ENCODE measurements at places on chromosomes 12 and 14.
A peak's percentile ranks its signal among the peaks of the same experiment; 100 is the strongest.

GRCh38 chr12:116313194-116313927 lies 35.9 kb upstream of the MED13L start:
- DNase-seq = no peak

DNA sequence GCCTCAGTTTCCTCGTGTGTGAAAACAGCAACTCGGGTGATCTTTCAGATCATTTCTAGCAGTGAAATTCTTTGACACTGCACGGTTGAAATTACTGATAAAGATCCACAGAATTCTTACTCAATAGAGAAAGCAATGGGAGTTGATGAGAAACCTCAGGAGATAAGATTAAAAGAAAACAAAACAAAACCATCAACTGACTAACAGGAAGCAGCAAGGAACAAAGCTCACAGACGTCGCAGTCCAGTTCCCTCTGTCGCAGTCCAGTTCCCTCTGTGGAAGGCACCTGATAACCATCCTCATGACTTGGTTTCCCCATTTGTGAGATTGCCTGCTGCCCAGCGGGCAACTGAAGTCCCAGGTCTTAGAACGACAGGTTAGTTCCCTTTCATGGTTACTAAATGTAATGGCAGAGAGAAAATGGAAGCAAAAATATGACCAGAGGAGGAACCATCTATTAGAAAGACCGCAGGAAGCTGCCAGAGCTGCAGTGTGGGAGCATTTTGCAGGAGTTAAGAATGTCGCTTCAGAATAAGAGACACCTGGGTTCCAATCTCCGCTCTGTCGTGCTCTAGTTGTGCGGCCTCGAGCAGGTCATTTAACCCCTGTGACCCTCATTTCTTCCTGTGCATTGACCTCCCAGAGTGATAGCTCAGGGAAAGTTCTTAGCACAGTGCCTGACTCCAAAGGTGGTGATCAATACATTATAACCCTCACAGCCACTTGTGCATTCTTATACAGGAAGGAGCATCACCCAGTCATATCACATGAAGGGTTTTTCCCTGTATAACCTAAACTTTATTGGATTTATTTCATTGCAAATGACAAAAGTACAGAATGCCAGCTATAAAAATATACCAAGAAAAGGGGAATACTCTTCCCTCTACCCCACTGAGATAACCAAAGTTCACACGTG lies 5.1 kb upstream of the MED13L start:
- DNase-seq = no peak

DNA sequence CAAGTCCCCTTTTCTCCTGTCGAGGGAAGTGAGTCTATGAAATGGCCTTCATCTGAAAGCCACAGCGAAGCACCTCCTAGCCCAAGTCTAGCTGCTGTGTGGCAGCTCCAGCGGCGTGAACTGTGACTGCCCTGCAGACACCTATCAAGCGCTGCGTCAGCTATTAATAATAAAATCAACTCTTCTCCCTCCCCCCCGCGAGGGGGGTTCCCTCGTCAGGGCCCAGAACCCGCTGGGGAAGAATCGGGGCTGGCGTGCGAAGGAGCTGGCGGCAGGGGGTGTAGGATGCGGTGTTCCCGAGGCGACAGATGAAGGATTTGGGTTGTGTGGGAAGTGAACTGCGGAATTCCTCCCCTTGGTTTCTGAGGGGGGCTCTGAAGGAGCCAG lies 662 bp upstream of the ATP2A2 start:
- peak; percentile 71 for DNase-seq

GRCh38 chr14:60658909-60659585 lies 9.8 kb upstream of the SIX1 start:
- no peak for DNase-seq

GRCh38 chr12:32989705-32990104 lies 93.1 kb upstream of the PKP2 start:
- DNase-seq = no peak

DNA sequence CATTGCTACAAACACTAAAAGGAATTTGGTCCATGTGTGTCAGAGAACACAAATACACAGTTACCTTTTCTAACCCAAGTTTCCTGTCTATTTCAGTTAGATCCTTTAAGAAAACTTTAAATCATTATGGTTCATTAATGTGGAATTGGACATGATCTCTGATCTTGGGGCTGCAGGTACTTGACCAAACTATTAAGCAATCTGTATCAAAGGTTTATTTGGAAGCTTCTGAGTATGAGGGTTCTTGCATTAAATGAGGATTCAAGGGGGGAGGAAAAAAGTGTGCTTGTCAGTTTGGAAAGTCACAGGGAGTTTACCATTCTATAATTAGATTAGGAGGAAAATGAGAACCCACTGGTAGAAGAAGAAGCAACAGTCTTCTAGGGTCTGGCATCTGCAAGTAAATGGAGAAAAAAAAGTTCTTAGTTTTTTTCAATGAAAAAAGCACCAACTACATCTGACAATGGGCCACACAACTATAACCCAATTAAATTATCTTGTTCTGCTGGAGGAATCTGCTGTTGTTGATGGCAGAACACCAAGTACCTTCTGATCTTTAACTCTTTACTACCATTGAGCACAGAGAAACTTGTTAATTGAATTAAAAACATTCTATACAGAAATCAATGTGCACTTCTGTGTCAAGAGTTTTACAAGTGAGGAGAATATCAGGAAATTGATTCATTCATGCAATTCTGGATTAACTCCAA lies 17.5 kb downstream of the GTSF1 start:
- DNase-seq = no peak

DNA sequence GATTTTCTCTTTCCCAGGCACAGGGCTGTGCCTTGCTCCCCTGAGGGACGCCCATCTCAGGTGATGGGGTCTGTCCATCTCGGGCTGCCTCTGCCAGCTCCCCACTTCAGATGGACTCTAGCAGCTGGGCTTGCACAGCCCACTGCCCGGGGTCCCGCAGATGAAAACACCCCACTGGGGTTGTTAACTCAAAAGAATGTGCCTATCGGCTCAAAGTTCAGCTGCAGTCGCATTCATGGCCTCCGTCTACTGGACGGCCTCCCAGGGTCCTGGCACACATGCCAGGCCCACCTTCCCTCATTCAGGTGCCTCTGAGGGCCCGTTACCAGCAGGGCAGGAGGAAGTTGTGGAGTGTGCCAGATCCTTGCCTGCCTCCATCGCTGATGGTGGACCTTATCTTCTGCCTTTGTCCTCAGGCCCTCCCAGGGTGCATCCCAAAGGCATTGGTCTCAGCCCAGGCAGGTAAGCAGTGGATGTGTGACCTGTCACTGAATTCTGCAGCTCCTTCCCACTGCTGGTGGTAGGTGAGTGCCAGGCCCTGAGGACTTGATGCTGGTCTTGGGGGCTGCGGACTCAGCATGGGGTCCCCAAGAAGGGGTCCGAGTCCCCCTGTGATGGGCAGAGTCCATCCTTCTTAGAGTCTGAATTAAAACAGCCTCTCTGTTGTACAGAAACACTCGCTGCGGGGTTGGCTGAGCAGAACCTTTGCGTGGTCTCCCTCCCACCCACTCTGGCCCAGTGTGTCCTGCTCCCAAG lies 324.6 kb upstream of the DIO3 start:
- DNase-seq = no peak

- DNase-seq = no peak
Measured at GRCh38 chr12:114692186-114693058, 8.4 kb upstream of the TBX3 start.

DNA sequence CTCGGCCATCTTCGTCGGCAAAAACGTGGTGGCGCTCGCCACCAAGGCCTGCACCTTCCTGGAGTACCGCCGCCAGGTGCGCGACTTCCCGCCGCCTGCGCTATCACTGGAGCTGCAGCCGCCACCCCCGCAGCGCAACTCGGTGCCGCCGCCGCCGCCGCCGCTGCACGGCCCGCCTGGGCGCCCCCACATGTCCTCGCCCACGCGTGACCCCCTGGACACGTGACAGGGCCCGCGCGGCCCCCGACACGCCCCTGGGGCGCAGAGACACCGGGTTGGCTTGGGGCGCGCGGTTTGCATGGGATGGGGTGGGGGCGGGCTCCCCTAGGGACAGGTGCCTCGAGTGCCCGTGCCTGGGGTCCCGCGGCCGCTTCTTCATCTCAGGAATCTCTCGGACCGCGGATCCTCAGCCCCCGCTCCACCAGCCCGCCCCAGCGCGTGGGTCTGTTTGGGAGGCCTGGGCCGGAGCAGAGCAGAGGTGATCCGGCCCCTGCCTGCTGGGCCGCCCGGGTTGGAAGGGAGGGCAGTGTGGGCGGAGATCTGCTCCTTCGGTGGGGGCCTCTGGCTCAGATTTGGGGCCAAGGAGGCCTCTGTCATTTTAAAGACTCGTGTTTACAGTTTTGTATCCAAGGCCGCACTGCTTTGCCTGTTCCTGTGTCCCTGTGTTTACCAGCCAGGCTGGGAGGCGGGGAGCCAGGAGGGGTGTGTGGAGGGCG lies 3.3 kb downstream of the TMEM121 start:
- DNase-seq = peak; percentile 54

DNA sequence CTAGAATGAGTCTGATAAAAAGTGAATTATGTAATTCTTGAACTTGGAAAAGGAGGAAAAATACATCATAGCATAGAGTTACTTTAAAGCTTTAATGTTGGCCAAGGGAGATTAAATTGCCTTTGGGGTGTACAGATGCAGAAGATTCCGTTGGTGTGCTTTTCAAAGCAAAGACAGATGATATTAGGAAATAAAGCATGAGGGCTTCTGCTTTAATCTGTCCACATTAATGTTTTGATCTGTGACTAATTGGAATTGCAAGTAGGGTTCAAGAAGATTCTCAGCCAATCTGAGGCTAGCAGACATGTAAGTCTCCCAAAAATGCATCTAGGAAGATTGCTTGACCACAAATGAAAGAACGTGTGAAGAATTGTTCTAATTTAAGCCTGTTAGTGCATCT lies 35.2 kb downstream of the LGR5 start:
- DNase-seq = no peak

DNA sequence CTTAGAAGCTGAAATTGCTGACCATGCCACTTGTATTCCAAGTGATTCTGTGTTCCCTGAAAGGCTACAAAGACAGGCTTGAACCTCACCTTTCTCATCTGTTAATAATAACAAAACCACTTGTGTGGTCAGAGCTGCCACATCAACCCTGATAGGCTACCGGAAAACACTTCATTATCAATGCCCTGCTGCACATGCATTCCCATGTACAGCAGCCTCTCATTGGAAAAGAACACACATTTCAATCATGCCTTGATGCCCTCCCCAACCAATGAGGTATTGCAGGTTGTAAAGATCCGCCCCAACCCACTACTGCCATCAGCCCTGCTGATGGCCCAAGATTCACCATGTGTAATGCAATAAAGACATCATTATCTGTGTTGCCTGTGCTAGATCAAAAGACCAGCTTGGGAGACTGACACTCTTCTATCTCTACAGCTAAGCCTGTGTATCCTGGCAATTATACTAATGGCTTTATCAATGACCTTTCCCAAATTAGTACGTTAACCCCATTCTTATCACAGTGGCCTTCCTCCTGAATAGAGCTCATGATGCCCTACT lies 2.8 kb downstream of the GPR19 start:
- DNase-seq = no peak
